ENCODE measurements at places on chromosomes 12 and 14.

- DNase-seq: no peak
Observed at GRCh38 chr14:47919997-47920396, 244.6 kb upstream of the MDGA2 start.

- DNase-seq: no peak
Observed at GRCh38 chr14:59175404-59175803, 13.1 kb upstream of the DAAM1 start.

GRCh38 chr14:99315197-99315596 is 43.2 kb upstream of the BCL11B start:
- peak; percentile 30 for DNase-seq

DNA sequence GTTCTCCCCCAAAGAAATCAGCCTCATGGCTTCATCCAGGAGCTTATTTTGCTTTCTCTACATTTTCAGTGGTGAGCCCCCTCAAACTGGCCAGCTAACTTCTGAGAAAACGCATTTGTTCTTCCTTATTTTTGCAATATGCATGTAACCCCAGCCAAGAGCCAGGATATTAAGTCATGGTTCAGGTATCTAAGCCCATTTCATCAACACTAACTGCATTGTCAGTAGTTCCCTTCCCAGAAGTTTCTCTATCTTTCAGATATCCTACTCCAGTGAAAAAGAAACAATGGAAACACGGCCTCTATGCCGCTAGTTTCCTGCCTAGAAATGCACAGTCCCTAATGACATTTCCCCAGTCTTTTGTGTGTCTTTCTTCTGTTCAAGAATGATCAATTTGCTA is 102.8 kb upstream of the RASSF8 start:
- no peak for DNase-seq

DNA sequence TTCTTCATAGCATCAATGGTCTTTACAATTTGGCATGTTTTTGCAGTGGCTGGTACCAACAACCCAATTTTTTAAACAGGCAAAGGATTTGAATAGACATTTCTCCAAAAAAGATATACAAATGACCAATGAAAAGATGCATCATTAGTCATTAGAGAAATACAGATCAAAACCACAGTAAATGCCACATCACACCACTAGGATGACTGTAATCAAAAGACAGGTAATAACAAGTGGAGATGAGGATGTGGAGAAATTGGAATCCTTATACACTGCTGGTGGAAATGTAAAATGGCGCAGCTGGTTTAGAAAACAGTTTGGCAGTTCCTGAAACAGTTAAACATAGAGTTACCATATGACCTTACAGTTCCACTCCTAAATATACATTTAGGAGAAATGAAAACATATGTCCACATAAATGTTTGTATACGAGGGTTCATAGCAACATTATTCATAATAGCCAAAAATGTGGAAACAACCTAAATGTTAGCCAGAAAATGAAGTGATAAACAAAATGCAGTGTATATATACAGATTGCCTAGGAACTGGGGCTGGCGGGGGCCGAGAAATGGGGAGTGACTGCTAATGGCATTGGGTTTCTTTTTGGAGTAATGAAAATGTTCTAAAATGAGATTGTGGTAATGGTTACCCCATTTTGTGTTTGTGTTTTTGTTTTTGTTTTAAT is 55.2 kb downstream of the TGFB3 start:
- DNase-seq: no peak

DNA sequence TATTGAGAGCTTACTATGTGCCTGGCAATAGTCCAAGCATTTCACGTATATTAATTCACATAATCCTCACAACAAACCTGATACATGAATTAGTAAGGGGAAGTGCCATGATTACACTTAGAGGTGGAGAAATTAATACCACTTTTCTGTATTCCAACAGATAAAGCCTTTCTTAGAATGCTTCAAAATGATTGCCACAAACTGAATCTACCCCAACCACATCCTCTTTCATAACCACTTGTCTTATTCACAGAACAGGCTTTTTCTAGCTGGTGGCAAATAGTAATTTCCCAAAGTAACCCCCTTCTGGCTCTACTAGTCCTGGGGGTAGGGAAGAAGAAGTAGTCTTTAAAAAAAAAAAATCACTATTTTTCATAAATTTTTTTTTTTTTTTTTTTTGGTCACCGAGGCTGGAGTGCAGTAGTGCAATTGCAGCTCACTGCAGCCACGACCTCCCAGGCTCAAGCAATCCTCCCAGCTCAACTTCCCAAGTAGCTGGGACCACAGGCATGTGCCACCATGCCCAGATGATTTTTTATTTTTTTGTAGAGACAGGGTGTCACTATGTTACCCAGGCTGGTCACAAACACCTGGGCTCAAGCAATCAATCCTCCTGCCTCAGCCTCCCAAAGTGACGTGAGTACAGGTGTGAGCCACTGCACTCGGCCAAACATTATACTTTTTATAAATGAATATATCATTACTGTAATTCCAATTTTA is 59.0 kb upstream of the ARID2 start:
- peak; percentile 80 for DNase-seq

GRCh38 chr14:24312736-24313507 is 1.6 kb downstream of the LTB4R start:
- peak; percentile 70 for DNase-seq

DNA sequence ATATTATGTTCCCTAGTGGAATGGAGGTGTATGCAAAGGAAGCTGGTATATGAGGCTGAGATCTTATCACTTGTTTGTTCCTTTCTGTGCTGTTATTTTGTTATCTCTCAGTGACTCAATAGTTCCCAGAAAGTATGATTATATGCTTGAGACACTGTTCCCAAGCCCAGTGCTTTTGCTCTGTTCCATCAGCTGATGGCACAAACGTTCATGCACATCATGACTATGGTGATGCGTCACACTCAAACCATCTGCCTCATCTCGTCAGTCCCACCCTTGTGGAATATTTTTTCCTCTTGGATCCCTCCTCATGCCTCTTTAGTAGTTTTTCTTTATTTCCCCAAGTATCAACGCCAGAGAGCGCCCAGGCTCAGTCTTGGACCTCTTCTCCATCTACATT is 786.9 kb downstream of the AACS start:
- no peak for DNase-seq

- DNase-seq: no peak
Observed at GRCh38 chr12:116697716-116698115, 40.2 kb downstream of the SPRING1 start.

DNA sequence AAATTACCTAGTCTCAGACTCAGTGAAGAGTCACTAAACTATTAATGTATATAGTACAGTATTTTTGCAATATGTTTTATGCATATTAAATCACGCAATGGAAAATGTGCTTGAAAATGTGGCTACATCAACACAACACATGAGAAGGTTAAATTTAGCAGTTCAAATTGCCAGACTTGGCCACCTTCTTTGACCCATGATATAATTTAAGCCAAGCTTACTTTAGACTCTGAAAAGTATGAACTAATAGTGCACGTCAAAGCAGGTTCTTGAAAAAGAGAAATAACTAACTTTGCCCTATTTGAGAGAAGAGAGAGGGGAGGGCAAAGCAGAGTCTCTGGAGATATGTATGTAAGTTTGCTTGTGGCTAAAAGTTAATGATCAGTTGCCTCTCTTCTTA is 68.7 kb downstream of the SLC16A7 start:
- no peak for DNase-seq

- DNase-seq: peak; percentile 36
Observed at GRCh38 chr14:24231263-24232120, 675 bp downstream of the NEDD8 start.

- DNase-seq: peak; percentile 13
Observed at GRCh38 chr12:55610598-55610997, 26.1 kb upstream of the OR10P1 start.

GRCh38 chr12:95085612-95086011 is 12.2 kb upstream of the NR2C1 start:
- DNase-seq: peak; percentile 33

GRCh38 chr14:31291210-31291609 is 83.6 kb upstream of the HECTD1 start:
- no peak for DNase-seq

- DNase-seq: no peak
Observed at GRCh38 chr14:89617481-89618329, 200.7 kb upstream of the FOXN3 start.

- DNase-seq: no peak
Observed at GRCh38 chr12:114664651-114665320, 19.2 kb downstream of the TBX3 start.

- peak; percentile 32 for DNase-seq
Observed at GRCh38 chr14:65339866-65340265, 72.7 kb upstream of the FUT8 start.

GRCh38 chr12:123532808-123533649 is 490 bp downstream of the RILPL1 start:
- no peak for DNase-seq

DNA sequence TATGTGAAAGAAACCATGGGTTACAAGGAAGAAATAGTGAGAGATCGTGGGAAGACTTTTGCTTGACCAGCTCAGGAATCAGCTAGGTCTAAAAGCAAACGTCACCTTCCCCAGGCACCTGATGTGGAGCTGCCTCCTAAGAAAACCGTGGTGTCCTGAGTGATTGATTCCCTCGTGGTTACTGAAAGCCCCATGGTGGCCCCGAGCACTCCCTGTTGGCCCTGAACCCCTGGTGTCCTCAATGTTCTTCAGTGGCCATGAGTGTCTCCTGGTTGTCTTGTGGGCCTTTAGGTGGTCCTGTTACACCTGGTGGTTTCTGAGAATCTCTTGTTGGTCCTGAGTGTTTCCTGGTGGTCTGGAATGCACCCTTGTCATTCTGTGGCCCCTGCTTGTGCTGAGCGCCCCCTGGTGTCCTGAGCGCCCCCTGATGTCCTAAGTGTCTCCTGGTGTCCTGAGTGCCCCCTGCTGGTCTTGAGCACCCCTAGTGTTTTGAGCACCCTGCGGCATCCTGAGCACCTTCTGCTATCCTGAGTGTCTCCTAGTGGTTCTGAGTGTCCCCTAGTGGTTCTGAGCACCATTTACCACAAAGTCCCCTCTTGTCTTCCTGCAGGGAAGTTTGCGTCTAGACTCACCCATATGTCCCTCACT is 518.7 kb downstream of the TMEM121 start:
- DNase-seq: peak; percentile 89

DNA sequence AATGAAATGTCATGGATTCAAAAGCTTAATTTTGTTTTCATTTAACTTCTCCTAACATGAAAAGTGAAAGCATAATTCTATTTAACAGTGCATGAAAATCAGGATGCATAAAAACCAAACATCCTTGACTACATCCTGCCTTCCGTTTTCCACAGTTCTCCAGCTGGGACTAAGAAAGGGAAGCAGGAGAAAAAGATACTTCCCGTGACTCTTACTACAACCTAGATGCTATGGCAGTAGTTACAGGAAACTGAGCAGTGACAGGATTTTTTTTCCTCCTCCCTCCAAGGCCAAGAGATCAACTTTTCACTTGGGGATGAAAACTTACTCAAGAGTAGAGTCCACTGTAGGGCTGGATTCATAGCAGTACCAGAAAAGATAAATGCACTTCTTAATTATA is 2.6 kb downstream of the EXOC5 start:
- DNase-seq: no peak

GRCh38 chr12:130661486-130662255 is 54.4 kb downstream of the RIMBP2 start:
- no peak for DNase-seq

DNA sequence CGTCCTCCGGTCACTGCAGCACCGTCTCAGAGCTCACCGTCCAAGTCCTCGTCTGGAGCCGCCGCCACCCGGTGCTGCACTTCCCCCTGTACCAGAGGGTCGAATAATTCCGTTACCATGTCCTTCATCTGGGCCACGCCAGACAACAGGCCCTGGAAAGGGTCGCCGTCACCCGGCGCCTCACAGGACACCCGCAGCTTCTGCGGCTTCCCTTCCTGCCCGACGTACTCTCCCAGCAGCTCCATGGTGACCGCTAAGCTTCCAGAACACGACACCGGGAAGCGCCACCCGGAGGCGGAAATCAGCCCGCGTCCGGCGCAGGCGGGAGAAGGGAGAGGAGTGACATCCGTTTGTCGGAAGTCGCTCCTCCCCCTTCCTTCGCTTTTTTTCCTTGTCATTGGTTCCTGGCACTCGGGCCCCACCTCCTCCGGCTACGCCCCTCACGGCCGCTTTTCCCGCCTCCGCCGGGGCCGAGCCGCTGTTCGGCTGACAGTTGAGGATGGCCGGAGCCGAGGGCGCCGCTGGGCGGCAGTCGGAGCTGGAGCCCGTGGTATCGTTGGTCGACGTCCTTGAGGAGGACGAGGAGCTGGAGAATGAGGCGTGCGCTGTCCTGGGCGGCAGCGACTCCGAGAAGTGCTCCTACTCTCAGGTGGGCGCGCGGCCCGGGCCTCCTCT is at the start of the genes GON7 and UBR7:
Gene GON7 (minus strand): TSS at position 273 of the 675 bp plus-strand sequence. CDS start 28 bp downstream, at position 245.
Gene UBR7 (plus strand): TSS at position 464 of the 675 bp plus-strand sequence. CDS start 36 bp downstream, at position 500.
- DNase-seq: peak; percentile 95

GRCh38 chr12:51361161-51362016 is 14.9 kb upstream of the CELA1 start:
- no peak for DNase-seq

DNA sequence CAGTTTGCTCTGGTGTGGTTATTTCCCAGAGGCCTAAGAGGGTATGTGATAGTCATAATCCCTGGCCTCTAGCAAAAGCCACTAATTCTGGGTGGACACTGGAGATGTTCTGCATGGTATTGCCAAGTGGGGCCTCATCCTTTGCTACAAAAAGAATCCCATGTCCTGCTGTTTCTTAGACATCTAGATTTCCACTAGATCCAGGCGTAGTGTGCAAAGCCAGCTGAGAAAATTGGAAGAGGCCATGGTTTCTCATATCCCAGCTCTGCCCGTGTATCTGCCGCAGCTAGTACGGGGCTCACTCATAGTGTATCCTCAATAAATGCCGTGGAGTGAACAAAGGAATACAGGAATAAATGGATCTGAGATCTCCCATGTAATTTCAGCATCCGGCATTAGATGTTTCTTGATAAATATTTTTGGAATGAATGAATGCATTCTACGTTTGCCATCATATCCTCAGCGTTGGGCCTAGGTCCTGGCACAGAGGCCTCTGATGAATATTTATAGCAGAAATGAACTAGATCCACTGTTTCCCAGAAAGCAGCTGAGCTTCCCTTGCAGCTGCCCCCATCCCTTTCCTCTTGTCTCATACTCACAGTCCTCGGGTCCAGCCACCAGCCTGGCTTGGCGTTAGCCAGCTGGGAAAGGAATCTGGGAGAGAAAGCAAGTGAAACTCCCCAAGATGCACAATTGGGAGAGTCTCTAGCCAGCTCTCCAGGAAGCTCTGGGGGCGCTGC is 76.3 kb upstream of the NOS1 start:
- no peak for DNase-seq

- peak; percentile 13 for DNase-seq
Observed at GRCh38 chr12:65952737-65953209, 128.5 kb downstream of the HMGA2 start.

DNA sequence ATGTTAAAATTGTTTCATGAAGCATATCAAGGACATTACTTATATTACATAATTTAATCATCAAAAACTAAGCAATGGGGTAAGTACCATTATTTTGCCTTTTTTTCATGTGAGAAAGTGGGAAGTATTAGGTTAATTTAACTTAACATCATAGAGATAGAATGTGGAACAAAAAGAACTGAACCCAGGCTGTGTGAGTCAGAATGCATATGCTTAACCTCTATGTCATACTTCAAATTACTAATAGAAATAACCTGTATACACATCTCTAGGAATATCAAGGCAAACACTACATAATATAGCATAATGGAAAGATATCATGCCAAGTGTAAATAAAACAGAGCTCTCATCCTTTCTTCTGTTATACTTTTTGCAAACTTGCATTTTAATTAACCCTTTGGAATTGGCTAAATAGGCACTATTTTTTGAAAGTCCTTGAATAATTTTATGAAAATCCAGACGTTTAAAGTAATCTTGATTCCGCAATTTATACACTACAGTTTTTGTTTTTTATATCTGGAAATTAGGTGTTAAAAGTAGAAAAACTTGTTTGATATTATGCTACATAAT is 777.7 kb downstream of the SLC6A15 start:
- no peak for DNase-seq
